ENCODE measurements at places on chromosomes 13 and 19.
A peak's percentile ranks its signal among the peaks of the same experiment; 100 is the strongest.

GRCh38 chr19:44993526-44993925 lies 7.7 kb upstream of the RELB start:
- no peak for DNase-seq

DNA sequence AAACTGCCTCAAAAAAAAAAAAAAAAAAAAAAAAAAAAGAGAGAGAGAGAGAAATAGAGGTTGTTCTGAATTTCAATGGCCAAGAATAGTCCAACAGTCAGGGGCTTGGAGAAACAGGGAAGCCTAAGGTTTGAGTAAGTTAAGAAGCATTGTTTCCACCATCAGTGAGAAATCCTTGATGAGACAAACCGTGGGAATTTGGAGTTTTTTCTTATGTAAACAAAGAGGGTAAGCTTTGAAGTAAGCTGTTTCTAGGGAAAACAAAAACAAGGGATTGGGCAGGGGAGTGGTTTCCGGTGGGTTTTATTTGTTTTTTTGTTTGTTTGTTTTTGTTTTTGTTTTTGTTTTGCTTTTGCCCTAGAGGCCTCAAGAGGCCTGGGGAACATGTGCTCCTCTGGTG lies 11.2 kb upstream of the ERVV-1 start:
- no peak for DNase-seq

DNA sequence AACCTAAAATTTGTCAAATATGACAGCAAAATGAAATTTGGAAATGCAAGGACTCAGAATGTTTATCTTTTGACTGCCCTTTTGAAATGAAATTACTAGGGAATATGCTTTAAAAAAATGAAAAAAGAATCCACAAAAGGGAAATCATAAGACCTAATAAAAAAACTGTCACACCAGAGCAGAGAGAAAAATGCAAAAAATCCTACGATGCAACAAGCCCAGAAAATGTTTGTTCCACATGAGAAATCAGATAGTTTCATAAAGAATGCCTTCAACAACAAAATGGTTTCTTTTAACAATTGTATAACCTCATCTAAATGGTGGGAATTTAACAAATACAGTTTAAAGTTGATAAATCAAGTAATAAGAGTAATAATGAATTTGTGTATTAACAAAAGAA lies 8.0 kb downstream of the LPAR6 start:
- DNase-seq: no peak

- no peak for DNase-seq
Measured at GRCh38 chr13:30866677-30867076, 39.4 kb upstream of the MEDAG start.

DNA sequence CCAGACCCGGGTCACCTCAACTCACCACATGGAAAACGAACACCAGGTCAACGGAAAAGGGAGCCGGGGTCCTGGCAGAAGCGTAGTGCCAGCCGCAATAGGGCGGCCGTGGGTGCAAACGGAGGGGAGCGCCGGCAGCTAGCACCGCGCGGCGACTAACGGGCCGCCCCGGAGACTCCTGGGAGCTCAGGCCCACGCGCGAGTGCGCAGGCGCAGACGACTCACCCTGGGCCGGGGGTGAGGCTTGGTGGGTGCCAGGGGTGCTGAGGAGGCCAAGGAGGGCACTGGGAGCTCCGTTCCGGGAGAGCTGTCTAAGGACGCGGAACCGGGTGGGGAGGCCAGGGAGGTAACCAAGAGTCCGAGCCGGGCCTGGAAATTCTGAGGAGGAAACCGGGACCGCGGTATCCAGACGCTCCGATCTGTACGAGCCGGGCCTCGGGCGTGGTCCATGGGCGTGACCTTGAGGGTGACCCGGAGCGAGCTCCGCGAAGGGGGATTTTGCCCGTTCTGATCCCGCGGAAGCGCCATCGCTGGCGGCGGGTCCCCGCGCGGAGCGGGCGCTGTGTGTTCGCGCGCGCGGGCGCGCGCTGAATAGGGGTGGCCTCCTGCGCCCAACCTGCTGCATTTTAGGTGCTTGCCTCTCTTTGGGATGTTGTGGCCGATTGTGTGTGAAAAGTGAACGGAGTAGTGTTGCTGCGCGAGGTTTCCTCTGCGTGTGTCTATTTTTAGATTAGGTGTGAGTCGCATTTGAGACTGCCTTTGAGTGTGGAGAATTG lies at the start of gene ZNF382:
Gene ZNF382, plus strand, starts transcription at position 213 of the 776 bp plus-strand sequence. CDS start 4,602 bp downstream, outside the sequence.
- peak; percentile 88 for DNase-seq

GRCh38 chr13:29160862-29161261 lies 340.7 kb downstream of the MTUS2 start:
- no peak for DNase-seq

- DNase-seq: no peak
Measured at GRCh38 chr13:113646921-113647340, 11.1 kb downstream of the ATP4B start.

DNA sequence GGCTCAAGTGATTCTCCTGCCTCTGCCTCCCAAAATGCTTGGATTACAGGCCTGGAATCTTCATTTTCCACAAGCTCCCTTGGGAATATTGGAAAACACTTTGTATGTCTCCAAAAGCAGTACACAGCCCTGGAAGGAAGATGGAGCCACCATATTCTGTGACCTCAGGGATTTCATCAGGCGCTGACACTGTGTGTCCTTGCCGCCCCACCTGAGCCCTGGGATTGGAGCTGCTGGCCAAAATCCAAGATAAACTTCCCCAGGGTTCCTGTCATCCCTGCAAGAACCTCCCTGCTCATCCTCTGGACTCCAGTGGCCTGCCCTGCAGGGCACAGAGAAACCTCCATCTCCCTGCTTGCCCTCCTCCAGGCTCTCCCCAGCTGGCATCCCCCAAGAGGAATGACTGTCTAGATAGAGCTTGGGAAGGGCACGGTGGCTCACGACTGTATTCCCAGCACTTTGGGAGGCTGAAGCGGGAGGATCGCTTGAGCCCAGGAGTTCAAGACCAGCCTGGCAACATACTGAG lies 1.3 kb upstream of the GNG7 start:
- no peak for DNase-seq

DNA sequence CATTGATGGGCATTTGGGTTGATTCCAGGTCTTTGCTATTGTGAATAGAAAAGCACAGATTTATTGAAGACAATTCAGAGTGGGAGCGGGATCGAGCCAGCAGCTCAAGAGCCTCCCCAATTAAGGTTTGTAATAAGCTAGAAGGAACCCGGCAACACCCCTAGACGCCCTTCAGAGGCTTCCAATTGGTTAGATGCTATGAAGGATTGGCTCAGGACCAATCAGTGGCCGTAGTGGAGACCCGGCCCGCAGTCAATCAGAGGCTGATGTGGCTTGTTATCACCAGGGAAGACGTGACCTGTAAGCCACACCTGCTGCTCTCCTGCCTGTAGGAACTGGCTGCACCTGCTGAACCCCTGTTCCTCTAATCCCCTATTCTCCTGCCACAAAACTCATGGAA lies 14.6 kb downstream of the SIGLEC11 start:
- no peak for DNase-seq

Data from CD4-positive, alpha-beta T cell treated with Interleukin-4 for 1 hour (primary cell).